ENCODE measurements at places on chromosomes 5 and 9. TPM values are rescaled to one million over a fixed set of nuclear protein-coding genes. Genes with fewer than 3 reads are reported as not detected.

DNA sequence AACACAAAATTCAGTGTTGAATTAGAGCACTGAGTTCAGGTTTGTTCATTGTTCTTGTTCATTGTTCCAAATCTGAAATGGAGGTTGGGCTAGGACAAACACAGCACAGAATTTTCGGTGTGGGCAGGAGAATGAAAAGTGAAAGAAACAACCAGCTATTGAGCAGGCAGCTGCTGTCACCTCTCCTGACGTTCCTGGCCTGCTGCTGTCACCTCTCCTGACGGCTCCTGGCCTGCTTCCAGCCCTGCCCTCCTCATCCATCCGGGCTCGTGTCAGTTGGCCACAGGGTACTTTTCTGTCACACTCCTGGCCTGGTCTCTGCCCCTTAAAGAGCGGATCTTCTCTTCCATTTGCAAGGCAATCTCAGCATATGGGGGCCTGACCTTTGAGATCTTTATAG lies 45.2 kb upstream of the CKMT2 start:
- no peak for DNase-seq

- no peak for DNase-seq
Observed at GRCh38 chr9:93222890-93223259, 38.9 kb downstream of the WNK2 start.

ACO1 gene
- 9.0 TPM for total RNA-seq

DNA sequence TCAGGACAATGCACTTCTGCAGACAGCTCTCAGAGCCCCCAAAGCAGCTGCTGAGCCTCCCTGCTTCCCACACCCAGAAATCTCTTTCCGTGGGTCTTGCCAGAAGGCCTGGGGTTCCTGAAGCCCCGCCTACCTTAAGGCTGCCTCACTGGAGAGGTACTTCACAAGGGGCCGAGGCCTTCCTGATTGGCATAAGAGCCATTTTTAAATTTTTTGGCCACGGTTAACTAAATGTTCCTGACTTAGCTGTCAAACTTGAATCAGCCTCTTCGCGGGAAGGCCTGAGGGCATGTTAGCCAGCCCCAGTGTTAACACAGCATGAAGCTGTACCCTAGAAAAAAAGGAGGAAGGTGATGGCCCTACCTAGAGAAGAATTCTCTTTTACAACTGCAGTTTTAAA lies 20.7 kb upstream of the EPB41L4B start:
- no peak for DNase-seq

TAF11L8 gene
- total RNA-seq = not detected

DNA sequence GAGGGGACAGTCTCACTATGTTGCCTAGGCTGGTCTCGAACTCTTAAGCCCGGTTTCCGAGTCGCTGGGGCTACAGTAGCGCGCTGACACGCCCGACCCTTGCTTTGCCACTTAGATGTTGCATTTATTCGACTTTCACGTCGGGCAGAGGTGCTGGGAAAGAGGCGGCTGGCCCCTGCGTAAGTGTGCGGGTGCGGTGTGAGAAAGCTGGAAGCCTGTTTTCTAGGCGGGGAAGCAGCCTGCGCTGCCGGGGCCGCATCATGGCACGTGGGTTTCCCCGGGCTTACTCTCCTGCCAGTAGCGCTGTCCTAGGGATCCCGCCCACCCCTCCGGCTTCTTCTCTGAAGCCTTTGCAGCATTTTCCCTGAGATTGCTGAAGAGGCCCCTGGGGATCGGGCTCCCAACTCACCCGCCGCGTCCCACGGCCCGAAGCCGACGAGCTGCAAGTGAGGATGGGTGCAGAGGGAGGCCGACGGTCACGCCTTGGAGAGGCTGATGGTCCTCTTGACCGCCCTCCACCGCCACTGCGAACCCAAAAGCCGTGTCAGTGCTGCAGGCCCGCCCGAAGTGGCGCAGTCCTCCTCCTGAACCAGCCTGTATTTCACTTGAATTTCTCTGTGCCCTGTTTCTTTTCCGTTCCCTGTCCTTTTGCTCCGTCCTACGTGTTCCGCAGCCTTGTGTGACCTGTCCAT lies 5.8 kb upstream of the TRIM41 start:
- DNase-seq = peak; percentile 82

SLC36A2 gene
- not detected for total RNA-seq

DNA sequence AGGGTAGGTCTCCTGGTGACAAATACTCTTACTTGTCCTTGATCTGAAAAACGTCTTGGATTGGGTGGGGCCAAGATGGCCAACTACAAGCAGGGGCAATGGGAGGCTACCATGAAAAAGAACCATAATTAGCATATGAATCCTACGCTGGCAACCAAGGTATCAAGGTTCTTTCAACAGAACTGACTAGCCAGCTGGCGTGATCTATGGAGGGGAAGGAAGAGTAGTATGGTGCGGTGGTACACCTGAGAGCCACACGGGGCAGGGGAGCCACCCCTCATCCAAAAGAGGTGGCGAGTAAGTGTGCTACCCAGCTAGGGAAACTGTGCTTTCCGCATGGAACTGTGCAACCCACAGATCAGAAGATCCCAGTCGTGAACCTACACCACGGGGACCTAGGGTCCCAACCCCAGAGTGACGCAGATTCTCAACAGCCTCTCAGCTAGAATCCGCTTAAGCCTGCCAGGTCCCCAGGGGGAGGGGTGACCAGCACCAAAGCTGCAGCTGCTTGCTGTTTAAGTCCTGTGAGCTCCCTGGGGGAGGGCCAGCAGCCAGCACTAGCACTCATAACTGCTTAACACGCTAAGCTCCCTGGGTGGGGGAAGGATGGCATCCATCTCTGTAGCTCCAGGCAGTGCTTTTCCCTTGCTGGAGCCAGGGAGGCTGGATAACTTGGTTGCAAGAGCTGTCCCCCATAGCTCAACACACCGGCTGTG lies 334.8 kb downstream of the FBXL17 start:
- no peak for DNase-seq

GRCh38 chr5:17056141-17056631 lies 120.1 kb upstream of the MYO10 start:
- no peak for DNase-seq

- peak; percentile 12 for DNase-seq
Observed at GRCh38 chr9:92664394-92665152, 5.4 kb downstream of the IPPK start.

DNA sequence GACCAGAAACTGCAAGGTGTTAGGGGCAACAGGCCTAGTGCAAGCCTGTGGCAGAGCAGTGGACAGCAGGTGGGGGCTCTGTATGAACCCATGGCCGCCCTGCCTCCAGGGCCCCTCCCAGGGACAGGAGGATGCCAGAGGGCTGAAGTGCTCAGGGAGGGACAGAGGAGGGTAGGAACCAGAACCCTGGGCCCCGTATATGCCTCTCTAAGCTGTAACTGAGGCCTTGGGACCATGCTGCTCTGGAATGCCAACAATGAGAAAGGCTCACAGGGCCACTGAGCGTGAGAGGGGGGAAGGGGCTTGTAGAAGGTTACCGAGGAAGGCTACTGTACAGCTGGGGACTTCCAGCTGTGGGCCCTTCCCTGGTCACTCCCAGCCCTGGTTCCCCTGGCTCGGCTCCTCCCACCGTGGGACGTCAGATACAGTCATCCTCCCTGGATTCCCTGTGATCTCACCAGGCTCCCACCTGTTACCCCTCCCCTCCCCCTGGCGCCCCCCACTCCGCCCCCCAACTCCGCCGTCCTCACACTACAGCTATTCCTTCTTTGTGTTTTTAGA lies 21.1 kb downstream of the AQP7 start:
- no peak for DNase-seq

DNA sequence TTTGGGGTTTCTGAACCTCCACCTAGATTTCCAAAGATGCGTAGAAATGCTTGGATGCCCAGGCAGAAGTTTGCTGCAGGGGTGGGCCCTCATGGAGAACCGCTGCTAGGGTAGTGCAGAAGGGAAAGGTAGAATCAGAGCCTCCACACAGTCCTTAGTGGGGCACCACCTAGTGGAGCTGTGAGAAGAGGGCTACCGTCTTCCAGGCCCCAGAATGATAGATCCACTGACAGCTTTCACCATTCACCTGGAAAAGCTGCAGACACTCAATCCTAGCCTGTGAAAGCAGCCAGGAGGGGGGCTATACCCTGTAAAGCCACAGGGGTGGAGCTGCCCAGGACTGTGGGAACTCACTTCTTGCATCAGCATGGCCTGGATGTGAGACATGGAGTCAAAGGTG lies 13.3 kb upstream of the HSDL2 start:
- no peak for DNase-seq

DNA sequence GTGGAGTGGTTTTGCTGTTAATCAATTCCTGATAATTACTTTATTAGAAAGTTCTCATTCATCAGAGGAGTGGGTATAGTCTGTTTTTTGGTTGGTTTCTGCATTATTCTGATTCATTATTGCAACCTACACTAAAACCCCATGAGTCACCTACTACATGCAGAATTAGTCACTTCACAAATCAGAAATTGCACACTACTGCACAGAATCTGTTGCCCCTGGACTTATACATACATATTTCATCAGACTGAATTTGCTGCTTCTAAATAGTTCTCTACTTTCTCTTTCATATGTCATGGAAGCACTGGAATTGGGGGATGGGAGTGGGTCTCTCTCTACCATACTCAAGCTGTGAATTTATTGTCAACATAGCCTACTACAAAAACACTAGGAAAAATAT lies 585.1 kb downstream of the DNAH5 start:
- DNase-seq = no peak

DNA sequence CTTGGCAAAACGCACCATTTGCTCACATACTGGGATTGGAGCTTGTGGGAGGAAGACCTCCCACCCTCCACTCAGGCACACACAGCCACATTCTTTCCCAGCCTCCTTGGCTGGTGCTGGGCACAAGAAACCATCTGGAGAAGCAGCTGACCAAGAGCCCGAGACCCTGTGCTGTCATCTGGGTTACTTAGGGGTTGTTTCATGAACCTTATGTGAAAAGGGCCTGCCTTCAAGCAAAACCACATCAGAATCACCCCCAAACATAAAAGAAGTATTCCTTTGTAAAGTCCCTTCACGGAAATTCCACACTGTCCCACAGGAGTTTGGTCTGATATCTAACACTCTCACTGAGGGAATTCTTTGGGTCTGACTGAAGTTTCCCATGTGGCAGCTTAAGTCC lies 172.1 kb downstream of the NR3C1 start:
- no peak for DNase-seq

DNA sequence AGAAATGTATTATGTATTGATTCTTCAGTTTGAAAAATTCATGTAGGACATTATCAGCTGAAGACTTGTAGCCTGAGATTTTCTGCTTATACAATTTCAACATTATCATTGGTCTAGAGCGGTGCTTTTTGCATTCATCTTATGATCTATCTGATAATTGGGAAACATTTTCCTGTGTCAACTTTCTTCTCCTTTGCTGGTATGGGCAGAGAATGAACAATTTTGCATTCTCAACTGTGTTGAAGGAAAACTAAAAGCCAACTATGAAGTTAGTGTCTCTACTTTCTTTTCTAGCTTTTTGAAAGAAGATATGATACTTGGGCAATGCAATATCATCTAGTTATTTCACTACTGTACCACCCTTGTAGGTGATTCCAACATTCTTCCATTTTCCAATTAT lies 10.3 kb downstream of the ZFR start:
- DNase-seq = no peak

- no peak for DNase-seq
Observed at GRCh38 chr5:166401391-166401790, 1890.1 kb upstream of the WWC1 start.

PLAC8L1 gene
- total RNA-seq = 1.7 TPM

ARID3C gene
- 0.44 TPM for total RNA-seq

LHX2 gene
- not detected for total RNA-seq

- DNase-seq = peak; percentile 51
Observed at GRCh38 chr5:115271295-115272050, 8.8 kb upstream of the PGGT1B start.

DNA sequence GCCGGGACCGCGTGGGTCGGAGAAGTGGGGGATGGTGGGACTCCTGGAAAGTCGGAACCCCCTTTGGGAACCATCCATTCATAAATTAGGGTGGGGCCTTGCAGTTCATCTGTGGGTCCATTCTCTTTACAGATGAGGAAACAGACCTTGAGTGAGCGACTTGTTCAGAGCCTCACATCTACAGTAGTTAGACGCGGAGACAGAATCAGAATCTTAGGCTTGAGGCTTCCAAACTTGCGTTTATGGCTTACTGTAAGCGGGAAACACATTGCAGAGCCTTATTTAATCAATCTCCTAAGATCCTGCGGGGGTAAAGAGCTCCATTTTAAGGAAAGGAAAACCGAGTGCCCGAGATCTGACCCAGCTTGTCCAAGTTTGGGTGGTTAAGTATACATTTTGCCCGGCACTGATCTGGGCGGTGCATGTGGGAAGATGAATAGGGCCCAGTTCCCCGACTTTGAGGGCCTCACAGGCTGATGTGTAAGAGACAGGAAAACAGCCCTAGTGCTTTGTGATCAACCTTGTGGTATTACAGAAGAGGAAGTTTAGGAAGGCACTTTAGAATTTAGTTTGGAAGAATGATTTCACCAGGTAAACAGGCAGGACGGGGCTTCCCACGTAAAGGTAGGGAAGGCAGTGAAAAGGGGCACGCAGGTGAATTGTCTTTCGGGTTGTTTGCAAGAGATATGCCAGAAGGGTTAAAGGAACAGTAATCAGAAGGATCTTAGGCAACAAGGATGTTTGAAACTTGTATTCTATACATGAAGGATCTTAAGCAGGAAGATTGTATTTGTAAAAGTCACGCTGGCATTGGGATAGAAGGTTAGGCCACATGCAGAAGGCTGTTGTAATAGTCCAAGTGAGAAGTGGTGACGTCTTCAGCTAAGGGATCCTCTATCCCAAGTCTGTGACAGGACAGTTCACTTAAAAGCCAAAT lies 744 bp downstream of the TARS1 start:
- peak; percentile 54 for DNase-seq

SPINK6 gene
- total RNA-seq = not detected

DNA sequence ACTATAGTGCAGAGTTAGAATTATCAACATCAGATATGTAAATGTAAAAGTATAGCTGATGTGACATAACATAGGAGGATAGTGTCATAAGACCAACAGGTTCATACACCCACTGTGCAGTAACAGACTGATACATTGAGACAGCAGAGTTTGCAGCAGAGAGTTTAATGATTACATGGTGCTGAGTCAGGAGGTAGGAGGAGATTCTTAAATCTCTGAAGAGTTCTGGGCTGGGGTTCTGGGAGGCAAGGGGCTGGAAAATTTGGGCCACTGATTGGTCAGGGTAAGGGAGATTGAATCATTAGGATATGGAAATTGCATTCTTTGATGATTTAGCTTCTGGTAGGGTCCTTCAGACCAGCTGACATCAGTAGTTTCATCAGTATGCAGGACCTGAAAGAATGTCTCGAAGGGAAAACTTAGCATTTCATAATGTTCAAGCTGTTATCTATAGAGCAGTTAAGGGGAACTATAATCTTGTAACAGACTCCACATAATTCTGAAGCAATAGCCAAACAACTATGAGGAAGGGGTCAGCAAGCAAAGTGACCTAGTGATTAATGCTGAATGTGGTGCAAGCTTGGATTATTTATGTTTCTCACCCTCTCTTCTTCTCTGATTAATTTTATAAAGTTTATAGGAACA lies 35.6 kb downstream of the CCL28 start:
- no peak for DNase-seq

FOXD4L4 gene
- 0.53 TPM for total RNA-seq

GRCh38 chr5:139925216-139925562 lies 117.9 kb downstream of the NRG2 start:
- DNase-seq = no peak

SLC6A19 gene
- total RNA-seq = not detected

TXNDC8 gene
- not detected for total RNA-seq

- no peak for DNase-seq
Observed at GRCh38 chr5:117645400-117645799, 1070.8 kb upstream of the SEMA6A start.

- no peak for DNase-seq
Observed at GRCh38 chr5:28954074-28954473, 1915.7 kb upstream of the CDH9 start.

GRCh38 chr9:132078699-132079356 lies 839 bp downstream of the MED27 start:
- no peak for DNase-seq

SUB1 gene
- total RNA-seq = 82.2 TPM

Measured in OCI-LY7 (cell line).